PC-9 (cell line): ENCODE measurements at places on chromosomes 7 and 10. TPM values are rescaled to one million over a fixed set of nuclear protein-coding genes. Genes with fewer than 3 reads are reported as not detected.
A peak's percentile ranks its signal among the peaks of the same experiment; 100 is the strongest.

EBLN1 gene
- not detected in 2 replicates for total RNA-seq

- H3K4me3 ChIP-seq, result peak overlapping the region; percentile 18; the same call in 1 of the 2 replicates
- H3K27ac ChIP-seq, result no peak overlapping the region
- peaks cover 49% of the 10 kb centered on the region for H3K27me3 ChIP-seq
- H3K4me1 ChIP-seq, result 0 out of 2 replicates have a peak, but pooled peaks cover 11% of the 10 kb centered on the region
- peak; percentile 58 for DNase-seq
- no peaks in the 10 kb centered on the region for H3K36me3 ChIP-seq
Measured at GRCh38 chr7:131945313-131945911, 389.0 kb upstream of the PODXL start.

DNA sequence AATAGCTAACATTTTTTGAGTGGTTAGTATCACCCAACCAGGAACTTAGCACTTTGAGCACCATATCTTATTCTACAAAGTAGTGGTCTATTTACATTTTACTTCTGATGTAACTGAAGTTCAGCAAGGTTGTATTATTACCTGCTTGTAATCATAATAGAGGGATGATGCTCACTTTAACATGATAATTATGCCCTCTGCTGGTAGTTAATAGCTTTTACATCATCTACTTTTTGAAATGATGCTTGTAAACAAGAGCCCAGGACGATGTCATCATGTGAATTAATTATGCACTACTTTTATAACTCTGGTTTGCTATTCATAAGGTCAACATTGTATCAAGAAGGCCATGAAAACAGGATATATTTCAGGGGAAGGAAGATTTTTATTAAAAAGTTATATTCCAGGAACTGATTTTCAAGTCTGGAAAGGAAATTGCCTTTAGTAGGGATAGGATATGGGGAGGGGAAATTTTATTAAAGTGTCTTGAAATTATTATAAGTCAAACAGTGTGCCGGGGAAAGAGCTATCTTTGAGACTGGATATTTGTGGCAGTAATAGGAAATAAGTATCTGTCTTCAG, 80.3 kb upstream of the SCIN start:
- no peak for DNase-seq
- no peaks in the 10 kb centered on the region for H3K27me3 ChIP-seq
- no peak overlapping the region for H3K4me3 ChIP-seq
- H3K4me1 ChIP-seq, result no peaks in the 10 kb centered on the region
- H3K27ac ChIP-seq, result no peak overlapping the region
- no peaks in the 10 kb centered on the region for H3K36me3 ChIP-seq

GRCh38 chr10:43702936-43703281, 54.2 kb upstream of the ZNF32 start:
- peaks cover 95% of the 10 kb centered on the region for H3K27me3 ChIP-seq
- no peaks in the 10 kb centered on the region for H3K36me3 ChIP-seq
- H3K27ac ChIP-seq, result no peak overlapping the region
- H3K4me1 ChIP-seq, result no peaks in the 10 kb centered on the region

DNA sequence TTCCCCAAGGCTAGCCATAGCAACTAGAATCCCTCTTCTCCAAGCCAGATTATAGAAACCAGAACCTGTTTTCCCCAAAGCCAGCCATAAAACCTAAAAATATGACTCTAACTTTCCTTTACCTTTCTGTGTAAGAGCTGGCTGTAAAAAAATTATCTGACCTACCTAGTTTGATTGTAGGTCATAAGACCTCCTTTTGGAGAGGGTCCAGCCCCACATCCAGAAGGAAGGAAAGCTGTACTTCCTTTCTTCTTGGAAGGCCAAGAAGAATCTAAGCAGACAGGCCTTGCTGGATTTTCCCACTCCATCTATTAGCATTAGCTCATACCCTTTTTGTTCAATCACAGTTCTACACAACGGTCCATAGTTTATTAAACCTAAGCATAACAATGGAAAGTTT, 1006.3 kb downstream of the SORCS3 start:
- DNase-seq, result no peak
- no peak overlapping the region for H3K27ac ChIP-seq
- H3K27me3 ChIP-seq, result no peaks in the 10 kb centered on the region
- H3K4me3 ChIP-seq, result no peak overlapping the region
- no peaks in the 10 kb centered on the region for H3K36me3 ChIP-seq
- no peaks in the 10 kb centered on the region for H3K4me1 ChIP-seq

TRDMT1 gene
- 3.2 and 4.2 TPM in 2 replicates for total RNA-seq

C10orf105 gene
- not detected in 2 replicates for total RNA-seq

MYOF gene
- total RNA-seq, result 255 and 274 TPM in 2 replicates

DNA sequence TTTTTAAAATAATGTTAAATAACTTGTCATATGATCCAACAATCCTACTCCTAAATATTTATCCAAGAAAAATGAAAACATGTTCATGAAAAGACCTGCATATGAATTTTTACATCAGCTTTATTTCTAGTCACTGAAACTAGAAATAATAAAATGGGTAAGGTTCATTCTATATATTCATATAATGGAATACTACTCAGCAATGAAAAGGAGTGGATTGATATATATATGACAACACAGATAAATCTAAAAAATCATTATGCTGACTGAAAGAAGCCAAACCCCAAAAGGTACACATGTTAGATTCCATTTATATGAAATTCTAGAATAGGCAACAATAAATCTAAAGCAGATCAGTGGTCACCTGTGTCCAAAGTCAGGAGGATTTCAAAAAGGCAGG, 84.9 kb upstream of the PCBD1 start:
- H3K27me3 ChIP-seq, result peaks cover 67% of the 10 kb centered on the region
- H3K27ac ChIP-seq, result no peak overlapping the region

- no peak overlapping the region for H3K4me3 ChIP-seq
- H3K36me3 ChIP-seq, result no peaks in the 10 kb centered on the region
- no peak for DNase-seq
- no peaks in the 10 kb centered on the region for H3K27me3 ChIP-seq
- no peaks in the 10 kb centered on the region; the same call in 1 of the 2 replicates for H3K4me1 ChIP-seq
Measured at GRCh38 chr7:66170309-66171231, 34.6 kb upstream of the TPST1 start.

GRCh38 chr10:51896849-51897248, 197.5 kb upstream of the CSTF2T start:
- no peaks in the 10 kb centered on the region for H3K27me3 ChIP-seq
- H3K4me1 ChIP-seq, result no peaks in the 10 kb centered on the region
